Stimulated activated CD4-positive, alpha-beta T cell treated with anti-CD3 and anti-CD28 coated beads, TNF-alpha, amount 100 ng/mL, for 4 hours (primary cell): ENCODE measurements at places on chromosomes 1 and 21.

- DNase-seq, result no peak
These were observed 10.3 kb downstream of the SLC6A17 start for GRCh38 chr1:110160538-110161100.

DNA sequence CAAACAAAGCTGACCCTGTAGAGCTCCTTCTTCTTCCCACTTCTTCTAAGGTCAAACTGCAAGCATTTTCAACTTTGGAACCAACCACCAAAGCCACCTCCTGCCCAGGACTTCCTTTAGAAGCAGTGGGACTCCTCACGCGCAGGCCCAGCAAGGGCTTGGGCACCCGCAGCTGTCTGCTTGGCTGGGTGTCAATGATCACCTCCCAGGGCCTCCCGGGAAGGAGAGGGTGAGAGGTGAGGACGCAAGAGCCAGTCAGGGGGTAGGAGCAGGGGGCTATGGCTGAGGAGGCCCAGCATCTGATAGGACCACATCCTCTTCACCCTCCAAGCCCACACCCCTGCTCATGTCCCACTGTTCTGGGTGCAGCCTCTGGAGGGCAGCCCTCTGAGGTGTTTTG lies 10.2 kb downstream of the KLHL21 start:
- no peak for DNase-seq

DNA sequence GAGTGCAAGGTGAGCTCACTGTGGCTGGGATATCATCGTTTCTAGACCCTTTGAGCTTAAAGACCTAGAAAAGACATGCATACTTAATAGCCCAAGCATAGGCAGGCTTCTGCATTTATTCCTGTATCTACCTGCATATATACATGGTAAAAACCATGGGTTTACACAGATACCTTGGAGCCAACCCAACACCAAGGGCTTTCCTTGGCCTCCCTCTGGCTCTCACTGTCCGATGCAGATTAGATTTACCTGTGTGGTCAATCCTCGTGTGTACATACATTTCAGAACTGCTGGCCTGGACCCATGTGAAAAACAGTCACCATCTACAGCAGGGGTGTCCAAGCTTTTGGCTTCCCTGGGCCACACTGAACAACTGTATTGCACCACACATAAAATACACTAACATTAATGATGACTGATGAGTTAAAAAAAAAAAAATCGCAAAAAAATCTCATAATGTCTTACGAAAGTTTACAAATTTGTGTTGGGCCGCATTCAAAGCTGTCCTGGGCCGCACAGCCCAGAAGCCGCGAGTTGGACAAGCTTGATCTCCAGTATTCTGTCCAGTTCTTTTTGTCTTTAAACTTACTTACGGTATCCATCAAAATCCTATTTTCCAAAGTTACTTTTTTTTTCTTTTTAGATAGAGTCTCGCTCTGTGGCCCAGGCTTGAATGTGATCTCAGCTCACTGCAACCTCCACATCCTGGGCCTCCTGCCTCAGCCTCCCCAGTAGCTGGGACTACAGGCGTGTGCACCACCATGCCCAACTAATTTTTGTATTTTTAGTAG lies 43.5 kb downstream of the WDR4 start:
- no peak for DNase-seq

- no peak for DNase-seq
These were observed 82.2 kb downstream of the MDM4 start for GRCh38 chr1:204598319-204598969.

GRCh38 chr21:36402339-36402738 lies 17.1 kb downstream of the CHAF1B start:
- no peak for DNase-seq

DNA sequence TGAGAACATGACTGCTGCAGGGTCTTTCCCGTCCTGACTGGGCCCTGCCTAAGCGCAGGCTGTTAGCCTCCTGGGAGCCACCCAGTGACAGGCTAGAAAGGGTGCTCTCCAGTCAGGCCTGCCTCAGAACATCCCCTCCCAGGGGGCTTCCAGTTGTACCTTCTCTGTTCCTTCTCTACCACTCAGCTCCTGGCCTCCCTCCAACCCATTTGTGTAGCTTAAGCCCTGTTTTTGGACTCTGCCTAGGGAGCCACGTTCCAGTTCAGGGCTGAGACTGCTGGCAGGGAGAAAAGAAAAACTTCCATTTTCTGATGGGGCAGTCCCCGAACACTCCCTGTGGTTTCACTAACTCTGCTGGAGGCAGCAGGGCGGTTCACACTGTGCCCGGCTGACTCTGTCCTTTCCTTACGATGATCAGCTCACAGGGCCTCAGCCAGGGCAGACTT lies 15.3 kb upstream of the POU3F1 start:
- DNase-seq, result no peak

DNA sequence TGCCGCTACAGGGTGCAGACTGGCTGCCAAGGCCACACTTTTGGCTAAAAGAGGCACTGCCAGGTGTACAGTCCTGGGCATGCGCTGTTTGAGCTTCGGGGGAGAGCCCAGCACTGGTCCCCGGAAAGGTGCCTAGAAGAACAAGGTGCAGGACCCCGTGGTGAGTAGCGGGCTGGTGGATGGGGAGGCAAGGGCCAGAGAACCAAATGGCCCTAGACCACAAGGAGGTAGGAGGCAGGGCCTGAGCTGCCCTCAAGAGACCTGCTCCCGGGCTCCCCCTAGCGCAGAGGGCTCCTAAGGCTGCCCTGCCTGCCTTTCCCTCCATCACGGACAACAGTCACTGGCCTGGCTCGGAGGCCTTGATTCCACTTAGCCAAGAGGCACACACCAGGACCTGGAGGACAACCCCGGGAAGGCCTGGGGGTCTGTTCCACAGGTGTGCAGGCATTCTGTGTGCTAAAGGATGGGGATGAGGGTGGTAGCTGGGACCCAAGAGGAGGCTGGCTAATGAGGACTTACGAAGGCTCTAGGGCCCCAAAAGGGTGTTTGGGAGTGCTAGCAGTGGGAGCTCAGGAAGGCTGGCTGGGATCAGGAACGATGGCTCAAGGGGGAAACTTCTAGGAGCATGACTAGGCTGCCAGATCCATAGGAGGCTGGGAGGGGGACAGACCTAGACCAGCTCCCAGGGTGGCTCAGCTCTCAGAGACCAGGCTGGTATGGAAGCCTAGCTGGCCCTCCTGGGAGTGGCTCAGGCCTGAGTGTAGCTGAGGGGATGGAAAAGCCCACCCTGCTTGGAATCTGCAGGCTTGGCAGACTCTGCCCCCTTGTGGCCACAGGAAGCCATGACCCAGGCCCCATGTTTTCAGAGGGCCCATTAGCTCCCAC lies 742 bp downstream of the ARTN start:
- DNase-seq, result peak; percentile 24

GRCh38 chr1:38899560-38899959 lies 18.2 kb upstream of the GJA9 start:
- DNase-seq, result no peak

DNA sequence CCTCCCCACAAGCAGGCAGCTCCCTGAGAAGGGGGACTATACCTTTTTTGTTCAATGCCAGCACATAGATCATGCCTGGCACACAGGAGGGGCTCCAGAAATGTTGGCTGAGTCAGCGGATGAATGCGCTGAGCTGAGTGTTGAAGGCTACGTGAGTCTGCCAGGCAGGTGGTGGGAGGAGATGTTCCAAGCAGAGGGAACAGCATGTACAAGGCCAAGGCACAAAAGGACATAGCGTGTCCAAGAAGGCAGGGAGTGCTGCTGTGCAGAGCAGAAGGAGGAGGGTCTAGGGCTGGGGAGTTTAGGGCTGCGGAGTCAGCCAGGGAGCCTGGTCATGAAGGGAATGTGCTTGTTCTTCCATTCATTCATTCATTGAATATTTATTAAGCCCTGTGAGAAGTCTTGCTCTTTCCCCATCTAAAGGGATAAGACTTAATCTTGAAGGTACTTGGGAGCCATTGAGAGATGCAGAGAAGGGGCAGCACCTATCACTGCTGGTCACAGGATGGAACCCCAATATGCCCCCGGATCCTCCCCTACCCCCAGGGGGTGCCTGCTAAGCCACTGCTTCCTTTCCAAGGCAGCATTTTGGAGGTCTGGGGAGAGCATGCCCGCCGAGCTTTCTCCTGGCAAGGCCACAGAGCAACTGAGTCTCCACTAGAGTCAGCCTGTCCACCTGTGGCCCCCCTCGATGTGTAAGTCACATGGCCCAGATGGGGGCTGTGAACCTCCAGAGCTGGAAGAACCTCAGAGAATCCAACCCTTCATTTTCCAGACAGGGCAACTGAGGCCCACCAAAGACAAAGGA lies 31.2 kb upstream of the LAPTM5 start:
- DNase-seq, result no peak

GRCh38 chr1:46220808-46221207 lies 17.7 kb downstream of the LURAP1 start:
- no peak for DNase-seq

DNA sequence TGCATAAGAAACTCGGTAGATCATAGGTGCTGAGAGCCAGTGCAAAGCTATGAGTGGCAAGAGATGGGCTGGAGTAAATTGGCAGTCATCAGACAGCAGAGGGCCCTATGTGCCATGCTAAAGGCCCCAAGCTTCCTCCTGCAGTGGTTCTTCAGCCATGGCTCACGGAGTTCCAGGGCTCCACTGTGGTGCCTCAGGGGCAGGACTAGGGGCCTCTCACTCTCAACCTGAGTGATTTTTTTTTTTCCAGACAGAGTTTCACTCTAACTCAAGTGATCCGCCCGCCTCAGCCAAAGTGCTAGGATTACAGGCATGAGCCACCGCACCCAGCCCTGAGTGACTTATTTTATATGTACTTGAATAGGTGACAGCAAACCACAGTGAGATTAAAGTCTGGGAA lies 10.4 kb upstream of the GJA8 start:
- DNase-seq, result no peak

DNA sequence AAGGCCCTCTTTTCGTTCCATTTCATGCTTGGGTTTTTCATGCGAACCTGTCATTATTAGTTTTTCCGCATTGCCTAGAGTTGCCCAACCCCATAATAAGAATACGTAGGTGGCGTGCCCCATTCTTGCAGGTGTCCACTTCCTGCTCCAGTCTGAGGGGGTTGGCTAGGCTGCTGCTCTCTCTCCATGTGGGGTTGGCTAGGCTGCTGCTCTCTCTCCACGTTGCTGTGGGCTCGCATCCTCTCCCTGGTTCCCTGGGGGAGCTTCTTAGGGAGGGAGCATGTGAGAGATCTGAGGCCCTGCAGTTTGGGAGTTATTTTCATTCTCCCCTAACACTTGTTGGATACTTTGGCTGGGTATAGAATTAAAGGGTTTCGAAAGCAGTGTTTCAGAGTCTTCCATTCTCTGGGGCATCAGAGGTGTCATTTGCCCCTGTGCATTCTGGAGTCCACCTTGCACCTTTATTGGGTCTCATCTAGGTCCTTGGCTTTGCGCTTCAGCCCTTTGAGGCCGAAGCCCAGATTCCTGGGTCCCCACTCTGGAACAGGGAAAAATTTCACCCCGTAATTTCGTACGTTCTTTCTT lies 8.6 kb downstream of the C1orf35 start:
- no peak for DNase-seq

- no peak for DNase-seq
These were observed 150.9 kb downstream of the NTMT2 start for GRCh38 chr1:170296642-170297041.

DNA sequence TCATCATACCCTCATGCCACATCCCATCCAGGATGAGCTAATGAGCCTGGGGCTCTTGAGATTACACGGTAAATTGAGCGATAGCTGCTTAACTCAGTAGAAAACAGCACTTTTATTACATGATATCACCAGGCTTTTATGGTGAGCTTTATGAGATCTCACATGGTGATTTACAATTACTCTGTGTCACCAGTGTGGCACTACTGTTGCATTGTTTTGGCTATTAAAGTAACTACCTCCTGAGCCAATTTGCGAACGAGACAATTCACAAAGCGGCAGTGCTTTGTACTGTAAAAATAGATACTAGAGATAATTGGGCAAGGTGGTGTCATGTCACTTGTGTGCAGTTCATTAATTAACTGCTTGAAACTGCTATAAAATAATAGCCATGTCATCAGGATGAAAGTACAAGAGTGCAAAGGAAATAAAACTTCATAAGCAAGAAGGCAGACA lies 767.7 kb upstream of the ADGRL2 start:
- no peak for DNase-seq

- no peak for DNase-seq
These were observed 306.6 kb downstream of the MRPL39 start for GRCh38 chr21:25300632-25301031.

GRCh38 chr1:84569216-84569615 lies 5.0 kb downstream of the CTBS start:
- no peak for DNase-seq

GRCh38 chr1:219350172-219350931 lies 176.7 kb downstream of the LYPLAL1 start:
- DNase-seq, result no peak

DNA sequence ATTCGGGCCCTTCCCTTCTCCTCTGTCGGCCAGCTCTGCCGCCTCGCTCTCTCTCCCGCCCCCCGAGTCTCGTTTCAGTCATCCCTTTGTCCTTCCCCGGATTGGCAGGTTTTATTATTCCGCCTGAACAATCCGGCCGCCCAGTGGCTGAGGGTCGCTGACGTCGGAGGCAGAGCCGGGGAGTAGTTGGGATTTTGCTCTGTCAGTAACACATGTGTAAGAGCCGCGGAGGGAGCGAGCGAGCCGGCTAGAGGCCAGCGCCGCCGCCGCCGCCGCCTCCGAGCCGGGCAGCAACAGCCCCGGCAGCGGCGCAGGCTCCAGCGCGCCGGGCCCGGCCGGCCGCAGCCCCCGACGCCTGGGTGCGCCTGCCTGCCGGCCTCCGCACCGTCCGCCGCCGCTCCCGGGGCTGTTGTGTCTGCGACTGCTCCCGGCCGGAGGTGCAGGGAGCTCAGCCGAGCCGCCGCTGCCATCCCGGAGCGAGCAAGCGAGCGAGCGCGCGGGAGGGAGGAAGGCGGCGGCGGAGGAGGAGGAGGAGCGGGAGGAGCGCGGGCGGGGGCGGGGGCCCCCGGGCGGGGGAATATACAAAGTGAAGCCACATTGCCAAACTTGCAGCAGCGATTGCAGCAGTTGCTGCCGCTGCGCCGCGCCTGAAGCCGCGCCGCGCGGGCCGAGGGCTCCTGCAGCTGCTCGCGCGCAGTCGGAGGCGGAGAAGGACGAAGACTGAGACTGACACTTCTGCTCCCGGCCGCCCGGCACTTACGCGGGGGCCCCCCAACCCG lies at the start of gene LMO4:
TSS of gene LMO4 (plus strand) at position 609 of the 779 bp plus-strand sequence. CDS start 3,136 bp downstream, outside the sequence.
- DNase-seq, result peak; percentile 58

- no peak for DNase-seq
These were observed 60.9 kb upstream of the LAX1 start for GRCh38 chr1:203704120-203704519.

DNA sequence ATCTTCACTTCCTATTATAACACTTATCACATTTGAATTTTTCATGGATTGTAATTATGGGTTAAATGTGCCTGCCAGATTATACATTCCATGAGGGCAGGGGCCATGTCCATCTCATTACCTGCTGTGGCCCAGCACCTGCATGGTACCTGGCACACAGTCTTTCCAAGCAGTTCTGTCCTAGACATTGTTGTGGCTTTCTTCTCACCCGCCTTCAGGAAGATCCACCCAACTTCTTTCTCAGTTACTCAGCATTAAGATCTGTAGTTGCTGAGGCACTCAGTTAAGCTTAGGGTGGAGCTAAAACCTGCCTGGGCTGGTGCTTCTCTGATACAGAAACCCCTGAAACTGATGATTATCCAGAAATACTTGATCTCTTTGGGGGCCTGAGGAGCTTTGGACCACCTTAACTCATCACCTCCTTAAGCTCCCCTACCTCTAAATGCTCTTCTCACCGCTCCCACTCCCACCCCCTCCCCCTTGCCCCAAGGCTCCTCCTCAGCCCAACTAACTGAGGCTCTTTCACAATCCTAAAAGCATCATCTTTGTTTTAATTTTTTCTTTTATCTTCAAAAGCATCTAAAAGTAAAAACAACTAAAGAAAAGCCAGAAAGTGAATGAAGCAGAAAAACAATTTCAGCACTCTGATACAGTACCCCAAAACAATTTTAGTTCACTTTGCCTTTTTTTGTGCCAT lies 190.6 kb downstream of the FGGY start:
- no peak for DNase-seq
